Caco-2 (cell line): ENCODE measurements at places on chromosomes 5 and 9. TPM values are rescaled to one million over a fixed set of nuclear protein-coding genes. Genes with fewer than 3 reads are reported as not detected.

The PCDHA3 gene
- total RNA-seq: not detected in 2 replicates

The PCDHGC5 gene
- 0.21 and 0.25 TPM in 2 replicates for total RNA-seq

The AK6 gene
- 66.8 and 75.1 TPM in 2 replicates for total RNA-seq

The ECM2 gene
- not detected in 2 replicates for total RNA-seq

DNA sequence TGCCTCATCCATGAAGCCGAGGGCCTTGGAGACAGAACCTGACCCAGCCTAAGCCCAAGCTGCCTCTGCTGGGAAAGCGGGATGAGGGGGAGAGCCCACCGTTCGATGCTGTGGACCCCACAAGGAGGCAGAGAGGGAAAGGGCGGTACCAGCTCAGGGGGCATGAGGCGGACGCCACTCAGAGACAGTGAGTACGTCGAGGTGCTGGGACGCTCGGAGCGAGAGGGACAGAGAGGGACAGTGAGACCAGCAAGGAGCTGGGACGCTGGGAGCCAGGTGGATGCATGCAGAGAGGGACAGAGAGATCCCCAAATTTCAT lies 33.6 kb downstream of the EXD3 start:
- no peak for DNase-seq

GRCh38 chr5:133839090-133839489 lies 129.3 kb downstream of the C5orf15 start:
- no peak for DNase-seq

DNA sequence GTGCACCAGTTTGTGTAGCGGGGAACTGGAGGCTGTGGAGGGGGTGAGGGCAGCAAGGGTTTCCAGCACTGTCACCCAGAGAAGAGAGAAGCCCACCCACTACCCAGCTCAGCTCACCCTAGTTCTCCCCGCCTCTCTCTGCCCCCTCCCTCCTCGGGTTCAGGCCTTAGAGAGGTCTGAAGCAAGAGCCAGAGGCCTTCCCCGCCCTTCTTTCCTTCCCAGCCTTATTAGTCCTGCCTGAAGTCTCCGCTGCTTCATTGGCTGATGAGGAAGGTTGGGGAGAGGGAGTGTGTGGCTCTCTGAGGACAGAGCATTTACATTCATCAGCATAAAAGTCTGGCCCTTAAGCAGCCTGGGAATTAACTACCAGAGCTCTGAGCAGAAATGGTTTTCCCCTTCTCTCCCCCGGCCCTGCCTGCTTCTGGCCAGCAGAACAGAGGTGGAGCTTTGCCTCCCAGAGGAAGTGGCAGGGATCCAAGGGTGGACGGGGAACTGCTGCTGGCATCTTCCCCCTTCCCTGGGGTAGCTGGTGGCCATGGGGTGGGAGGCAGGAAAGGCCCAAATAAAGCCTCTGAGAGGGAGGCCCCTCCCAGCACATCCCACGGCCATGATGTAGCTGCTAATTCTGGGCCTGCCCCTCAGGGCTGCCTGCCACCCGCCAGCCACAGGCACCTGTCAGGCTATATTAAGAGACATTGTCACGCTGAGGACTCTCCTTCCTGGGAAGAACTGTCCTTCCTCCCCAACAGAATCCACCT lies 4.1 kb downstream of the DNAJB5 start:
- DNase-seq: no peak

DNA sequence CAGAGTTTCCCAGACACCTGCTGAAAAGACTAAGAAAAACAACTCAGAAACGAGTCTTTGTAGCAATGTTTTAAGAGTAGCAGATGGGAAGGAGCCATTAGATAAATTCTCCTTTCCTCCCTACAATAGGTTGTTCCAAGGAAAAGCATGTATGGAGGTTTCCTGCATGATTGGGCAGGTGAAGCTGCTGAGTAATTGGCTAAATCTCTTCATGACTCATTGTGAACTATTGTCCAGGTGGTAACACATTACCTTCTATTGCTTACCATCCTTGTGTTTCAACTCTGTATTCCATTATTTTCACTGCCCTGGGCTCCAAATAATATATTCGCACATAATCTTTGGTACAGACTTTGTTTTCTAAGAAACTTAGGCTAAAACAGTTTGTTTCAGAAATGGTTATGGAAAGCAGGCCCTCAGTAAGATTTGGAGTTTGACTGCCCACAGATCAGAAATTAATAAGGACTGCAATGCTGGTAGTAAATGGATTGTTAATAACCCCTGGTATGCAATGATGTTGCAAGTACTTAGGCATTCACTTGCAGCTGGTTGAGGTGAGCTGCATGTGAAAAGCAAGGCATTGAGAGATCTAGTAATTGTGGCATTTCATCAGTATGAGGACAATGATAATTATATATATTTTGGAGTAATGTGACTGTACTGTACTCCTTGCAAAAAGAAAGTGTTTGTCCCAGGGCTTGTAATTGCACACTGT lies 281.4 kb upstream of the VLDLR start:
- DNase-seq: no peak

- no peak for DNase-seq
Observed at GRCh38 chr5:172616730-172617129, 24.3 kb upstream of the NEURL1B start.

DNA sequence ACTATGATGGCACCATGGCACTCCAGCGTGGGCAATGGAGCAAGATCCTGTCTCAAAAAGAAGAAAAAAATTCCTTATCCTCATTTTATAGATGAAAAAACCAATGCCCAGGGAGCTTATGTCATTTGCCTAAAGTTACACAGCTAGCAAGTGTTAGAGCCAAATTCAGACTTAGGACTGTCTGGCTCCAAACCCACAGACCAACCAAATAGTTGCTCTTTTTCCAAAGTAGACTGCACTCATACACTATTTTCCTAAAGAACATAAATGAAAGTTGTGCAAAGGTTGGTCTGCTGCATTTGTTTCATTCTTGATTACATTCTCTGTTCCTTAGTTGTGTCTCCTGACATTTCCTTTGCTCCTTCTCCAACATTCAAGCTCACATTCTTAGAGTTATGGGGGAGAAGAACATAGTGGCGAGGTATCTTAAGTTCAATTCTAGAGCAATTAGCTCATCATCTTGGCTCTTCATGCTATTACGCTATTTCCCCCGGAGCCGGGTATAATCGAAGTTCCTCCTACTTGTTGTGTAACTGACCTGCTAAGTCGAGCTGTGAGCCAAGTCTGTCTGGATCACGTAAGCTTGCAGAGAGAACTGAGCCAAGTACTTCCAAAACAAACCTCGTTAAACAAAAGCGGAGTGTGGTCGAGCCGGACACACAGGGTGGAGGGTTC lies 138.3 kb downstream of the RFK start:
- DNase-seq: no peak

- no peak for DNase-seq
Observed at GRCh38 chr5:90866333-90866732, 307.7 kb downstream of the ADGRV1 start.

- DNase-seq: no peak
Observed at GRCh38 chr9:17219261-17219660, 84.4 kb downstream of the CNTLN start.

DNA sequence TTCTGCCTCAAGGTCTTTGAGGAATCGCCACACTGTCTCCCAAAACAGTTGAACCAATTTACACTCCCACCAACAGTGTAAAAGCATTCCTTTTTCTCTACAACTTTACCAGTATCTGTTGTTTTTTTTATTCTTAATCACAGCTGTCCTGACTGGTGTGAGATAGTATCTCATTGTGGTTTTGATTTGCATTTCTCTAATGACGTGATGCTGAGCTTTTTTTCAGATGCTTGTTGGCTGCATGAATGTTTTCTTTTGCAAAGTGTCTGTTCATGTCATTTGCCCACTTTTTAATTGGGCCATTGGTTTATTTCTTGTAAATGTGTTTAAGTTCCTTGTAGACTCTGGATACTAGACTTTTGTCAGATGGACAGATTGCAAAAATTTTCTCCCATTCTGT lies 400.0 kb downstream of the DEPDC1B start:
- no peak for DNase-seq

GRCh38 chr5:58002323-58002722 lies 457.6 kb downstream of the PLK2 start:
- DNase-seq: no peak

DNA sequence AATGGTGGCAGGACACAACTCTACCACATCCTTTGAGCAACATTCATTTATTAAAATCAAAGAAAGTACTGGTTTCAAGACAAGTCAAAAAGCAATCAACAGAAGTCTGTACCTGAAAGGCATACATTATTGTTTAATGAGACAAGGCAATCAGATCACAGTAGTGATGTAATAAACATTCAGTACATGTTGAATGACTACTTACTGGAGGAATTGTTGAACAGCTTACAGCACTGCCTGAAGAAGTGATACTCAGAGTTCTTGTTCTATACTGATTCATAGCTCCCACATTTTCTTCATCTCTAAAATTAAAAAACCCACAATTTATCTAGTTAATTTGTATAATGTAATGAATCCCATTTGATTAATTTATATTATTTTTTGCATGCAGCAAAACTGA lies 18.2 kb downstream of the RIOK2 start:
- no peak for DNase-seq

DNA sequence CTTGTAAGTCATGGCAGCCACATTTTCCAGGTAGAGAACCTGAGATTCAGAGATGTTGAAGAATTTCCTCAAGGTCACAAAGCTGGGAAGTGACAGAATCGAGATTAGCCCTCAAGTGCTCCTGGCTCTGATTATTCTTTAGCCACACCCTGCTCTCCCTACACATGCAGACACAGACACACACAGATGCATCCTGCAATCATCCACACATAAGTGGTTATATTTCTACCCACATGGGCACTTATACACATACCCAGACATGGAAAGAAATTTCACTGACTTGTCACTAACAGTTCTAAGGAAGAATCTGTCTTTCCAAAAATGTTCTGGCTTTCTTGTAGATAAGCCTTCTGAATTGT lies 32.2 kb upstream of the GALNT10 start:
- DNase-seq: no peak

DNA sequence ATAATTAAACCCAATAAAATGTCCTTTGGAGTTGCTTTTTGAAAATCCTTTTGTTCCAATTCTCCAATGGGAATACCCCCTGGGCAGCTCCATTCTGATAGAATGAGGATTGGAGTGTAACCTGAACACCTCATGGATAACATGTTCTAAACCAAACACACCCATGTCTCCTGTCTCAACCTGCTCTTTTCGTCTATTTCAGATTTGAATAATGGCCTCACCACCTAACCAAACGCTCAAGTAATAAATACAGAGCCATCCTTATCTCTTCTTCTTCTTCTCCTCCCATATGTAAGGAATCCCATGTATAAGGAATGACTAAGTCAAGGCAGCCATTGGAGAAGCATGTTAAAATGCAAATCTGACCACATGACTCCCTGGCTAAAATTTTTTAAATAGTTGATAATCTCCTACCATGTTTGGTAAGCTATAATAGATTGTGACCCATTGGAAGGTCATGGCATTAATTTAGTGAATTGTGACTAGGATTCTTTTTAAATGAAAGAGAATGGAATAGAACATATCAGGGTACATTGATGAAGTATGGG lies 26.0 kb downstream of the ELL2 start:
- no peak for DNase-seq

DNA sequence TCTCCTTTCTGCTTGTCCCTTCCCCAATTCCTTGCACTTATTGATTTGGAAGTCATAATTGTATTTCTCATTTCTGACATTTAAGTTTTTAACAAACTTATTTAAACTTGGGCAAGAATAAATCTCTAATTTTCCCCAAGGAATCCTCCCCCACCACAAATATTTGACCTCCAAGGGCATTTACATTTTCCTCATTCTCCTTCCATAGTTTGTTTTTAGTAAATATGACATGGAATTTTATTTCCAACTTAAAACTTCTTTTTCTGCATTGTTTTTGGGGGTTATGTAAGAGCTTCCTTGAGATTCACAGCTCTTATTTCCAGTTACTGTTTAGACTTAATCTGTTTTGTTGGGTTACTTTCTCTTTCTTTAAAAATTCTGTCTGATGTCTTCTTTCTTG lies 64.9 kb downstream of the ZNF618 start:
- no peak for DNase-seq

DNA sequence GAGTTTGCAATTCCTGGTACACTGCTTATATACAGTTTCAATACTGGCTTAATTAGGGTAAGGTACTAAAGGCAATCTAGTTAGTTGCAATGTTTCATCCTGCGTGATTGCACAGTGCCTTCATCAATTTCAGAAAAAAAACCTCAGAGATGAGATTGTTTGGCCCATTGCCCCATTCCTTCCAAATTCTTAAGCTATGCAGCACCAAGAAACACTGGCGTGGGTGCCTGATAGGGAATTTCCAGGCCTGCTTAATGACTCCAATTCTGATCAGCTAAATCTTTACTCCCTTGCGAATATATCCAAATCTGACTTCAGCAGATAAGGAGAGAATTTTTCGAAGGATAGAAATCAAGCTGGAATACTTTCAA lies 35.9 kb upstream of the GAS1 start:
- no peak for DNase-seq

DNA sequence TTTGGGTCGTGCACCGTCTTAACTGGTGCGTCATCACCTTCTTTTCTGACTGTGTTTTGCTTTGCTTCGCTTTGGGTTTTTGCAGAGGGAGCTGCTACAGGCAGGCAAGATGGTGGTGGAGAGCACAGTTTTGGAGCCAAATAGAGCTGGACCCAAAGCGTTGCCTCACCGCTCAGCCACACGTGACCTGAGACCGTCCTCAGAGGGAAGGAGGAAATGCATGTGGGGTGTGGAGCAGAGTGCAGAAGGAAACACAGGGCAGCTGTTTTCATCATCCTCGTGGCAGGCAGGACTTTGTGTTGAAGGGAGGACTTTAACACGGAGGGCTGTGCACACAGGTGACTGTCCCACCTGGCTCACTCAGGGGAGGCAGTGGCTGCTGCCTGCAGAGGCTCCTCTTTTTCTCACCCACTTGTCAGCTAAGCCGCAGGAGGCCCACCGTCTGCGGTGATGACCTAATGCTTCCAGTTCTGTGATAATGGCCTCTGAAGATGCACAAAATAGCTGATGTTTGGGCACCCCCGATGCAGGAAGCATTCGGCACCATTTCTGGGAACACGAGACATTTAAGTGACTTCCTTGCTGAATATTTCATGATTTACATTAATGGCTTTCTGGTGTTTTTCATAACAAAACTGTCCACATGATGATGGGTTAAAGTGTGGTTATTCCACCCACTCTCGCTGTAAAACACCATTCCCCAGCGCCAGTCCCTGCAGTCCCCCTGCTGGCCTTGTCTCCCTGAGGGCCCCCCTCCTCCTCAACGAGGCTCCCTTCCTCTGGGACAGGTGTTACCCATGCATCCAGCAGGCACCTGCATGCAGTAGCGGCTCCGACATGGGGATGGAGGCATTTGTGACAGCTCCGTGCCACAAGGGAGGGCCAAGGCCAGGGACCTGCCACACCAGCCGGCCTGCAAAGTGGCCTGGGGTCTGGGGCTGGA lies 12.4 kb upstream of the UBAC1 start:
- no peak for DNase-seq

DNA sequence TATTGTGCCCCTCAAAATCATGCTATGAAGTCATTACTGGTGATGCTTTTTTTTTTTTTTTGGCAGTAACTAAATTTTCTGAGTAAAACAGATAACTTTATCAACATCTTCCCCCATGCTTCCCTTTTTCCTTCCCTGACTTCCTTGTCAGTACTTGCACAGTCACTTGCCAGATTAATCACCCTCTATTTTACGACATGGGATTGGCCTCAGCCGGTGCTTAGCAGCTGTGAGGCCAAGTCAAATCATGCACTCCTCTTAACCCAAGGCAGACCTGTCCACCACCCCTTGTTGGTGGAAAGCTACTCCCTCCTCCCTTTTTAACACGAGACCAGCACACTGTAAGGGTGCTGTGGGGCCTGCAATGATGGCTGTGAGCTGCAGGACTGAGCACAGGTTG lies 118.0 kb upstream of the OTULINL start:
- peak; percentile 40 for DNase-seq
